ENCODE measurements at places on chromosomes 16 and 17.

DNA sequence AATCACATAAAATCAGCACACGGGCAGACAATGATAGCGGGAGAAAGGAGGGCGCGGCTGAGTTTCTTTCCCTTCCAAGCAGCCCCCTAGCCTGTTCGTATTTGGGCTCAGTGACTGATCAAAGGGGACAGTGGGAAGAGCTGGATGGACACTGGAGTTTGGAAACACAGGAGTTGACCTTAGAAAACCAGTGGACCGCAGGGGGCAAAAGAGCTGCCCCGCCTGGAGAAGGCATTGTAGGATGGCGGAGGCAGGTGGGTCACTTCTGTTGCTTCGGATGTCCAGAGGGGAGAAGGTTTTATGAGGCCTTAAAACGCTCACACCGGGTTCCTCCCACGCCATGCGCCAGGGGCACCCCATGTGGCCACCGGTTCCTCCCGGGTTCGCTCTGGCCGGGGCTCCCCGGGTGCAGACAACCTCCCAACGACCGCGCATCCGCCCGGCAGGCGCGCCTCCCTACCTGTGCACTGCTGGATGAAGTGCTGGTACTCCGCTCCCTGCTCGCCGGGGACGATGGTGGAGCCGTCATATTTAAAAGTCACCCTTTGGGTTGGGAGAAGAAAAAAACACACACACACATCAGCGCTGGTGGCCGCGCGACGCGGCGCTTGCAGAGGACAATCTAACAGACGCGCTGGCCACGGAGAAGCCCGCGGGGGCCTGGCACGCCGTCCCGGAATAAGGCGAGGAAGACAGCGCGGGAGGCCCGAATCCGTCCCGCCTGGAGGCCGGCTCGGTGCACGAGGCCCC lies 662 bp downstream of the COTL1 start:
- peak; percentile 64 for DNase-seq

GRCh38 chr16:88593910-88594309 lies 23.7 kb downstream of the ZC3H18 start:
- no peak for DNase-seq

DNA sequence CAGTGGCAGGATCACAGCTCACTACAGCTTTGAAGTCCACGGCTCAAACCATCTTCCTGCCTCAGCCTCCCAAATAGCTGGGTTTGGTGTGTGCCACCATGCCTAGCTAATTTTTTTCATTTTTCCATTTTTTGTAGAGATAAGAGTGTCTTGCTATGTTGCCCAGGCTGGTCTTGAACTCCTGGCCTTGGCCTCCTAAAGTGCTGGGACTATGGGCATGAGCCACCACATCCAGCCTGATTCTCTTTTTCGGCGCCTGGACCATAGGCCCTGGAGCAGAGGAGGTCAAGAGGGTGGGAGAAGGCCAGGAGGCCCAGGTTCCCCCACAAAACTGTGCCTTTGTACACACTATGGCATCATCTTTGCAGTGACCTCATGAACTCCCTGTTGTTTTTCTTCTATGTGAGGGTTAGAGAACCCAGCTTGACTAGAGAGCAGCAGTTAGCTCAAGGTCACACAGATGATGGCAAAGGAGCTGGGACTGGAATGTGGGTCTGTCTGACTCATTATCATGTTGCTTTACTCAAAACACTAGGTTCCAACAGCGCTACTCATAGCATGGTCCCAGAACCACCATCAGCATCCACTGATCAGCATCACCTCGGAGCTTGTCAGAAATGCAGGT lies 16.3 kb downstream of the SCN4A start:
- DNase-seq: no peak

DNA sequence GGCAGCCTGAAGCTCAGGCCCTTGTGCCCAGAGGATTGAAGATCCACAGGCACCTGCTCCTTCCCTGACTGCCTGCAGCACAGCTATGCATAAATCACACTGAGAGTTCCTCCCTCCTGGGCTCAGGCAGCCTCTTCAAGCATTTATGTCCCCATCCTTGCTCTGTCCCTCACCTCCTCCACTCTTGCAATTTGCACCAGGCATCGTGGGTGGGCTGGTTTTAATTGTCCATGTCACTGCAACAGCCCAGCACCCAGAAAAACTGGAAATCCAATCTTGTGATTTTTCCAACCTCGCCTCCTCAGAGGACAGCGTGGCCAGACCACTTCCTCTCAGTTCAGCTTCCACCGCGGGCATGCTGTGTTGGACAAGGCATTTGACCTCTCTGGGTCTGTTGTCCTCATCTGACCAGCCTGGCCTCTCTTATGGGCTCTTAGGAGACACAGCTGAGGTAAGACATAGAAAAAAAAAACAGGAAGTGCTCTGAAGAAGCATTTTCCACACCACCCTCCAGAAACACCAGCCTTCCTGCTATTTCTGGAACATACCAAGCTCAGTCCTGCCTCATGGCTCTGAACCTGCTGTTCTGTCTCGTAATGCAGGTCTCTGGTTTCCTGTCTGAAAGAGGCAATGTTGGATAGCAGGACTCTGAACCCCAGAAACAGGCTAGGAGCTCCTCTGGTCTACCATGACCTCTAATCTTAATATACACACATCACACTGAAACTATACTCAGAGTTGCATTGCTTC lies 8.3 kb downstream of the TMEM114 start:
- DNase-seq: no peak

GRCh38 chr16:69924041-69924775 lies 26.9 kb upstream of the CLEC18A start:
- no peak for DNase-seq

GRCh38 chr17:28744972-28745785 lies 1.4 kb downstream of the TRAF4 start:
- DNase-seq: peak; percentile 53

DNA sequence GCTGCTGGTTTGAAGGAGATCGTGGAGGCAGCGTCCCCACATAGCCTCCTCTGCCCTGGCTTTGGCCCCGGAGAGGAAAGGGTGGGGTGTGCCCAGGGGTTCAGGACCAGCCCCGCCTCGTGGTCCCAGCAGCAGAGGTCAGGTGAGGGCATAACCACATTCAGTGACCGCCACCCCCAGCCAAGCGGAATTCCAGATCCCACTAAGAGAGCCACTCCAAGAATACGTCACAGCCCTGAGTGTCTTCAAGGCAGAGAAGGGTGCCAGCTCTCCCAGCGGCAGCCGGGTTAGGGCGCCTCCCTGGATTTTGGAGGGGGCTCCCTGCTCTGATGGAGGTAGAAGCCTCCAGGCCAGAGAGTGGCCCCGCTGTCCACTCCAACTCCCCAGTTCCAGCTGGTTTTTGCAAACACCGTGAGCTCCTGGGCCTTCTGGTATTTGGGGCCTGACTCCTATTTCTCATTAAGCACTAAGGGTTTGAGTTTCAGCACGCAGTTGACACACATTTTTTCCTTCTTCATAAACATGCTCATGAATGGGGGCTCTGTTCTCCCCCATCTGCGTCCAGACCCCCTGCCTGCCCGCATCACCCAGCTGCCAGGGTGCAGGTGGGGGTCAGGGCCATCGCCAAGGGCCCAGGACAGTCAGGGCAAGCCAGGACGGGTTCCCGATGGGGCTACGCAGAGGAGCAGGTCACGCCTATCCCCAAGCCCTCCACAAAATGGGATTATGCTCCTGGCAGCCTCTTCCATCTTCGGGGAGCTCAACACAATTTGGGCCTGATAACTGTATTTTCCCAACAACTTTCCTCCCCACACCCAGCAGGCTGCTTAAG lies 98.4 kb upstream of the PLCG2 start:
- no peak for DNase-seq

DNA sequence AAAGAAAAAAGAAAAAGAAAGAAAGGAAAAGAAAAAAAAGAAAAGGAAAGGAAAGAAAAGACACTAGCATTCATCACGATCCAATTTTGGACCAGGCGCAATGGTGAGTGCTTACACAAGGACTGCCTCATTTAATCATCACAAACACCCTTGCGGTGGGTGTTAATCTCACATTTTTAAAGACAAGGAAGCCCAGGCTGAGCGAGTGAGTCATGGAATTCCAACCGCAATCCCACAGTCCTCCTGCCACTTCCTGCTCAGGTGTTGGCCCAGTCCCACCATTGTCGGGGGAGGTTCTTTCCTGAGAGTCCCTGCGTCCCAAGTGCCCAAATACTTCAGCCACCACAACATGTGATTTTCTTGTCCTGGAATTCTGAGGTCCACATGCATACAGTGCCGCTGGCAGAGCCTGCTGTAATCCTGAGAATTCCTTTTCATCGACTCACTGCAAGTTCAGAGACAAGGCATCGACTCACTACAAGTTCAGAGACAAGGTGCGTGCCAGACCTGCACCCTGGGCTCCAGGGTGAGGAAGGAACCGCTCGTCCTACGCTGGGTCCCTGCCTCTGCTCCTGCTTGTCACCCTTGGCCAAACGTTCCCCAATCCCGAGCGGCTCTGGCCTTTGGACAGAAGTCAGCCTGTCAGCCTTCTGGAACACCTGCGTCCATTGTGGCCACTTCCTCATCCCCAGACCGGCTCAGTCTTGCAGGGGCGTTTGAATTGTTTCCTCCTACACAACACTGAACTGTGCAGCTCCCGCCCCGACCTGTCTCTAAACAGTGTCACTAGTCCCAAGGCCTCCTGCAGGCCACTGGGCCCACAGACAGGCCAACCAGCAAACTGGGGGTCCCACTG lies 5.8 kb downstream of the ZG16B start:
- no peak for DNase-seq

GRCh38 chr16:67244387-67245185 lies 2.7 kb downstream of the FHOD1 start:
- peak; percentile 74 for DNase-seq

DNA sequence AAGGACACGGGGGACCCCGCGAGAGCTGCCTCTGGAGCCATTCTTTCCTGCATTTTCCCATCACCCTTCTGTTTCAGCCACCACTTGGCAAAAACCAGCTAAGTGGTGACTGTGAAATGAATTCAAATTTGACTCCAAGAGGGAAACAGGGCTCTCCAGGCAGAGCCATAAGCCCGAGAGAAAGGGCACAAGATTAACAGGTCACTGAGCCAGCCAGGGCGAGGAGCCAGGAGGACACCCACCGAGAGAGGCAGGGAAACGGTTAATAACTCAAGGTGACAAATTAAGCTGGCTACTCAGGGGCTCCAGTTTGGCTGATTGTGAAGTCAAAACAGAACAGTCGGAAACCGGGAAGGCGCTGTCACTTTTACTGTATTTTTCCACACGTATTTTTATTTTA lies 67.8 kb upstream of the SOX9 start:
- no peak for DNase-seq

DNA sequence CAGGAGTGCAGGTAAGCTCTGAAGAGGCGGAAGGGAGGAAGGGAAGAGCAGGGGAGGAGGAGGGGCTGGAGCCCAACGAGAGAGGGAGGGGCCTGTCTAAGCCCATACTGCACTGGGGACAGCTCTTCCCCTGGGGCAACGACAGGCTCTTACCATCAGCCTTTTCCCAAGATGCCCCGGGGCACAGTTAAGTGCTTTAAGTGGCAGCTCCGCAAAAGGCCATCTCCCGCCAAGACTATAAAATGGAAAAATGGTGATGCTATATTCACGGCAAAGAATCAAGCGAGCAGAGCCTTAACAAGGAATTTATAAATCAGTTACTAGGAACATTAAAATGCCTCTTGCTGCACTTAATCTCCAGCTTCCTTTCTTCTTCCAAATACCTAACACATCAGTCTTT lies 110.2 kb upstream of the NLRP1 start:
- DNase-seq: no peak

DNA sequence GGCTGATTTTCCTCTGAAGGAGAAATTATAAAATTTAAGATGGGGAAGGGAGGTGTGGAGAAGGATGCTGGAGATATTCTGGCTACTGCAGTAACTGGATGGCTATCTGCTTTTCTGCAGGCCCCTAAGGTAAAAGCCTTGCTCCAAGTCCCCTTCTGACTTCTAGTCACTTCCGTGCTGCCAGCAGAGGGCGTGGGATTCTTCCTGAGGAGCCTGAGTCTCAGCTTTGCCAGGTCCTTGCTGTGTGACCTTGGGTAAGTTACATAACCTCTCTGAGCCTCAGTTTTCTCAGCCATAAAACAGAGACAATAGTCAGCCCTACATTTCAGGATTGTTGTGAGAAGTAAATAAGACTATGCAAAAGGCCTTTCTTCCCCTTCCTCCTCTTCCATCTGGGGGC lies 24.3 kb upstream of the TMEM220 start:
- DNase-seq: no peak

DNA sequence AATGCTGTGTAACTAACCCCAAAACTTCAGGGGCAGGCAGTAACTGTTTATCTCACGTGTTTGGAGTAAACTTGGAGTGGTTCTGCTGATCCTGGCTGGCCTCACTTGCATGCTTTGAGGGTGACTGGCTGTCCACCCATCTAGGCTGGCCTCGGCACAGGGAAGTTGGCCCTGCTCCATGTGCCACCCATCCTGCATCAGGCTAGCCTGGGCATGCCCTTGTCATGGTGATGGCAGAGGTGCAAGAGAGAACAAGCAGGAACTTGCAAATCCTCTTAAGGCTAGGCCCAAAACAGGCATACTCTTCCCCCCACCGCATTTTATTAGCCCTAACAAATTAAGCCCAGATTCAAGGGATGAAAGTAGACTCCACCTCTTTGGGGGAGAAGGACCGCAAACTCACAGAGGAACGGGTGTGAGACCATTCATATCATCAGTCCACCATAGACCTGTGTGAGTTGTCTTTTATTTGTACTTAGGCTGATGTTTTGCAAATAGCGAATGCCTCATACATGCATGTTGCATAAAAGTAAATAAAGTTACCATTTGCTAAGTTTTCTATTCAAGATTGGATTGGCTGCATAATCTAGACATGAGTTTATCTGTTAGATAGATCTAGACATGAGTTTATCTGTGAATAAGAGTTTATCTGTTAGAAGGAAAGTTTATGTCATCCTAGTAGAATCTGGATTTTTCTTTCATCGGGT lies 221.0 kb downstream of the CCDC182 start:
- no peak for DNase-seq

DNA sequence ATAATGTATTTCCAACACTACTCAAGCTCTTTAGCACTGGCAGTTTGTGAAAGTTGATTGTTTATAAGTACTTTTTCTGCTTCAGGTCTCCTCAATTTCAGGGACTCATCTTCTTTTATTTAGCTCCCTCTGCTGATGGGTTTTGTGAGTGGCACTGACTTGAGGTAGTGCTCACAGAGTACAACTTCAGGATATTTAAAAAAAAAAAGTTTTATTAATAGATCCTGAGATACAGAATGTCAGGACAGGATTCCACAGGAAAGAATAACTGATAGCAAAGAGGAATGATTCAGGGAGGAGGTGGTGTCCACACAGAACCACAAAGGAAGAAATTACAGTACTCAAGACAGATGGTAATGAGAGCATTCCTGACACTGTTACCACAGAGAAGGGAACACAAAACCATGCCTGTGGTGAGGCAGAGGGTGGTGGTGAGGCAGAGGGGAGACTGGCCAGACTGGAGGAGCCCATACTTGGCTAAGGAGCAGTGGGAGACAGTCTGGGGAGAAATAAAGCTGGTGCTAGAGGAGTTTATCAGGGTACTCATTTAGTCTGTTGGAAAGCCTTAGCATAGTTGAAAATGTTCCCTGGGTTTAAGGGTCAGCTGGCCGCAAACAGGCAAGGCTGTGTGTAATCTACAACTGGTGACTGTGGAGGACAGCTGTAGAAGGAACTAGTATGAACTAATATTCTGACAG lies 63.7 kb downstream of the SPAG9 start:
- no peak for DNase-seq

All from activated T-cell treated with anti-CD3 and anti-CD28 coated beads, Interleukin-2, amount 50 U/mL, for 1 hour (primary cell).